ENCODE measurements at places on chromosomes 12 and 14.

DNA sequence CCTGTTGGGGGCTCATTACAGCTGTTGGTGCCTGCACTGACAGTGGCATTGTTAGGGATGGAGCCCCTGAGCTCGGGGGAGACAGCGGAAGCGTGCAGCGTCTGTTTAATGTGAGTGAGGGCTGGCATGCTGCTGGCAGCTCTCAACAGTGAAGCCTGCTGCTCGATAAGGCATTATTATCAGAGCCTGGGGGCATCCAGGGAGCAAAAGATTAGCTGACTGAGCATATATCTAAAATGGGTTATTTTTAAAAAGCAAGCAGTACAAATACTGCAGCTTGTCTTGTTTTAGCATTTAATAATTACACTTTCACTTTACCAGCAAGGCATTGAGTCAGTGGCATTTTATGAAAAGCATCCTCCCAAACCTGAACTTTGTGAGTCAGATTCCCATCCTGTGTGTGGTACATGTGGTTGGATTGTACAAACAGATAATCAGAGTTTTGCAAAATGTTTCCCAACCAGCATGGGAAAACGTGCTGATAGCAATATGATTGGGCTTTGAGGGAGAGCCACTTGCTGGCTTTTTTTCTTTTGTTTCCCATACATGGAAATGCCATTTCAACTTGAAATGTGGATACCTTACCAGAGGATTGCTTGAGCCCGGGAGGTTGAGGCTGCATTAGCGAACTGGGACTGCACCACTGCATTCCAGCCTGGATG lies 150.8 kb downstream of the PRKCH start:
- peak; percentile 97 for DNase-seq

DNA sequence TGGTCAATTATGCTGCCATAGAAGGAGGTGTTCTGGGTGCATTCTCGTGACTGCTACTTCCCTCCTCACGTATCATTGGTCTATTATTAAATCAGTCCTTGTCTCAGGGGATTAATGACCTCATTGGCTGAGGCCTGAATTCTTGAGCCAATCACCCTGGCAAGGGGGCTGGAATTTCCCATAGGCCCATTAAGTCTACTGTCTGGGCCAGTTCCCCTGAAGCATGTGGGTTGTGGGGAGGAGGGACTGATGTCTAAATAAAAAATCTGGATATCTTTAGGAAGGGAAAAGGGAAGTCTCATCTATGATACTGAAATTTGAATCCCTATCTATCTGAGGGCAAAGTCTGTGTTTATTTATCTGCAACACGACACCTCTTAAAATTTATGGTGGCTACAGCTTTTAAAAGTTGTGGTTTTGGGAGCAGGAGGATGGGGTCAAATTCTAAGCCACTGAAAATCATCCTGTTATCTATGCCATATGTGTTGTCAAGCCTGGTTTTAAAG lies 71.9 kb downstream of the DYRK2 start:
- peak; percentile 20 for DNase-seq

DNA sequence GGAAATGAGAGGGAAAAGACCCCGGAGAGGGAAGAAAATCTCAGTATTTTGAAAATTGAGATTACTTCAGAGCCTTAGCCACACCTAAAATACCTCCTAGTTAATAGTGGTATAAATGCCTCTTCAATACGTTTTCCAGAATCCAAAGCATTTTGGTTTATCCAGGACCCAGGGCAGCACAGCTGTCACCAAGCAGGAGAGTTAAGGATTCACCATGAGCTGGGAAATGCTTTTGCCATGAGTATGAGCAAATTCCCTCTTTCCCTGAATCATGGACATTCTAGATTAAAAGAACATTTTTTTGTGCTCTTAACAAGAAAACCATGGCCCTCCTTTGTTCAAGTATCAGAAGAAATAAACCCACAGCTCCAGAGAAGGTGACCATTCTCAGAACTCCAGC lies 21.8 kb upstream of the RTRAF start:
- DNase-seq = no peak

- no peak for DNase-seq
Measured at GRCh38 chr12:110829308-110829707, 17.5 kb upstream of the CCDC63 start.

- DNase-seq = no peak
Measured at GRCh38 chr12:41943671-41944070, 201.0 kb downstream of the GXYLT1 start.

GRCh38 chr14:98368221-98368620 lies 903.8 kb downstream of the BCL11B start:
- peak; percentile 26 for DNase-seq

DNA sequence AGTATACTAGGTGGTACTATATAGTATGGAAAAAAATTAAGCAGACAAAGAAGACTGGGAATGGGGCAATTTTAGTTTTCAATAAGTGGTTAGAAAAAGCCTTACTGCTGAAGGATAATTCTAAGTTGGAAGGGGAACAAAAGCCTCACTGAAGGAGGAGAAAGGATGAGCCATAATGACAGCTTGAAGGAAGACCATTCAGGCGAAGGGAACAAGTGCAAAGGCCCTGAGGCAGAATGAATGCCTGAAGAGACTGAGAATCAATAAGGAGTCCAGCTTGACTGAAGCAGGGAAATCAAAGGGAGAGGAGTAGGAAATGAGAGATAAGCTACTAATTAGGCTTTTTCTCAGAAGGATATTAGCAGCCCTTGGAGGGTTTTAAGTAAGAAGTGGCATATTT lies 28.5 kb downstream of the PPP1R13B start:
- DNase-seq = no peak

DNA sequence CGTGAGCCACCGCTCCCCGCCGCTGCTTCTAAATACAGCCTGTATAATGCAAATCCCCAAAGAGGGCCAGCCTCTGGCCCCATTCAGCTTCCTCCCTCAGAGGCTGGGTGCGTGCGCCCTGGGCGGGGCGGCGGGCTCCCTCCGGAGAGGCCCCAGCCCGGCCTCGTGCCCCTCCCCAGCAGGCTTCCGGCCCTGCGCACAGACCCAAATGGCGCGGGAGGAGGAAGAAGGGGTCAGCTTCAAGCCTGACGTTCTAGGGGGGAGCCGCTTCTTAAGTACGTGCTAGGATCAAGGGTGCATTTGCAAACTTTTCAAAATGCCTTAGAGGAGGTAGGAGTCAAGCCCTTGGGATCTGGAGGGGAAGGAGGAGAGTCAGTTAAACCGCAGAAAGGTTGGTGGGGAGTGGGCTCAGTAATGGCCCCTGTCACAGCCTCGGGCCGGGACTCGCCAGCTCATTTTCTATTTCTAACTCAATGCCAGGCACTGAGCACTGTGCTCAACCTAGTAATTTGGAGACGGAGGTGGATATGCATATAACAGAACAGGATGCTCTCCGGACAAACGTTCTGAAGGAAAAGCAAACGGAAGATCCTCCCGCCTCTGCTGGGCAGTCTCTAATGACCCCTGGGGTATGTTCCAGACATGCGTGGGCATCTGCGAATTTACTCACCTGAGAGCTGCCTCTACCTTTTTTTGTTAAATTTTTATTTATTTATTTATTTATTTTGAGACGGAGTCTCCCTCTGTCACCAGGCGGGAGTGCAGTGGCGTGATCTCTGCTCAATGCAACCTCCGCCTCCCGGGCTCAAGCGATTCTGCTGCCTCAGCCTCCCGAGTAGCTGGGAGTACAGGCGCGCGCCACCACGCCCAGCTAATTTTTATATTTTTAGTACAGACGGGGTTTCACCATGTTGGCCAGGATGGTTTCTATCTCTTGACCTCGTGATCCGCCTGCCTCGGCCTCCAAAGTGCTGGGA lies 32.3 kb downstream of the NINJ2 start:
- no peak for DNase-seq

DNA sequence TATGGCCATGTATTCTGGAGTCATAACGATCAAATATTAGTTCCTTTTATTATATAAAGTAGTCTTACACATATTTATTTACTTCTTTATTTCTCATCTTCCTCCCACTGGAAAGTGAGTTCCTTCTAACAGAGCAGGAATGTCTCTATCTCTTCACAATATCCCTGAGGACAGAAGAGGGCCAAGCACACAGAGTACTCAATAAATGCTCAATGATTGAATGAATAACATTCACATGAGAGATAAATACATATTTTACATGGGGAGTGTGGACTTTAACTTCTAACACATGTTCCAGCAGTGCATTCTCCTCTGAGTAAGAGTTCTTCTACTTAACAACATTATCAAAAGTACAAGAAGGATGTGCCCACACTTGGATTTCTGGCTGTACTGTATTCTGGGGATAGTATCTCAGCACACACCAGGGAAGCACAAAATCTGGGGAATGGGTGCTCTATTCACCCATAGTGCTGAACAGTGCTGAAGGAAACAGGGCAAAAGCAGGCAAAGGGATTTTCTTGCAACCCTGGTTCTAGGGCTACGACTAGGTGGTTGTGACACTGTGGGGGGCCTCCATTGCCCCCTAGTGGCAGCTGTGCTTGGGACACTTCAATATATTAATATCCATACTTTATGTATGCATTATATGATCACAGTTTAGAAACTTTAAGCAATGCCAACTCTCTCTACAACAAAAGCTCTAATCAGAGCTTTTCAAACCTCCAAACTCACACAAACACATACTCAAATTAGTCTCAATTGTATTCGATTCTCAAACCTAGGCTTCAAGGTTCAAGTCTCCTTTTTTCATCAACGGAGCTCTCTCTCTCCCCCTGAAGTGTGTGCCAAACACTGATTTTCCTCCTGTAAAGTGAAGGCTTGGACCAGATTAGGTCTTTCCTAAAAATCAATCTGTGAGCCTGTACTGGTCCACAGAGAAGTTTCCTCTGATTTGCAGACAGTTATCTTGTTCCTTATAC lies 115.5 kb downstream of the SLC2A13 start:
- peak; percentile 66 for DNase-seq

GRCh38 chr12:108191086-108191485 lies 62.0 kb downstream of the WSCD2 start:
- DNase-seq = no peak

Measured in MCF 10A (cell line).